Stimulated activated CD4-positive, alpha-beta T cell treated with anti-CD3 and anti-CD28 coated beads, Interleukin-1b, Interleukin-23, amount 100 ng/mL, for 1 hour (primary cell): ENCODE measurements at places on chromosomes 1 and 21.
A peak's percentile ranks its signal among the peaks of the same experiment; 100 is the strongest.

GRCh38 chr1:160623227-160623633, 23.6 kb downstream of the SLAMF1 start:
- DNase-seq: no peak

DNA sequence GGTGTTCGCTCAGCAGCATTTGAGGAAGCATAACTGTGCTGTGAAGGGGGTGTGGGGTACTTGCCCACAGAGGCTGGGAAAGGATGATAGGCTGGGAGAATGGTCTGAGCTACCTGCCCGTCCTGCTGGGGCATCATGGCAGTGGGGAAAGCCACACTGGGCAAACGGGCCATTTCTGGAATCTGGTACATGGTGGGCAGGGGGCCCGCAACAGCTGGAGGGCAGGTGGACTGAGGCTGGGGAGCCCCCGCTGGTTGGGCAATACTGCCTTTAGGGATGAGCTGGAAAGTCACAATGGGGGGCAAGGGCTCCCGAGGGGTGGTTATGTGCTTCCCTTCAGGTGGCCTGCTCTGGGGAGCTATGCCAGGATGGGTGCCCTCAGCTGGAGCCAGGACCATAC, 19.2 kb upstream of the ADAM30 start:
- DNase-seq: no peak

DNA sequence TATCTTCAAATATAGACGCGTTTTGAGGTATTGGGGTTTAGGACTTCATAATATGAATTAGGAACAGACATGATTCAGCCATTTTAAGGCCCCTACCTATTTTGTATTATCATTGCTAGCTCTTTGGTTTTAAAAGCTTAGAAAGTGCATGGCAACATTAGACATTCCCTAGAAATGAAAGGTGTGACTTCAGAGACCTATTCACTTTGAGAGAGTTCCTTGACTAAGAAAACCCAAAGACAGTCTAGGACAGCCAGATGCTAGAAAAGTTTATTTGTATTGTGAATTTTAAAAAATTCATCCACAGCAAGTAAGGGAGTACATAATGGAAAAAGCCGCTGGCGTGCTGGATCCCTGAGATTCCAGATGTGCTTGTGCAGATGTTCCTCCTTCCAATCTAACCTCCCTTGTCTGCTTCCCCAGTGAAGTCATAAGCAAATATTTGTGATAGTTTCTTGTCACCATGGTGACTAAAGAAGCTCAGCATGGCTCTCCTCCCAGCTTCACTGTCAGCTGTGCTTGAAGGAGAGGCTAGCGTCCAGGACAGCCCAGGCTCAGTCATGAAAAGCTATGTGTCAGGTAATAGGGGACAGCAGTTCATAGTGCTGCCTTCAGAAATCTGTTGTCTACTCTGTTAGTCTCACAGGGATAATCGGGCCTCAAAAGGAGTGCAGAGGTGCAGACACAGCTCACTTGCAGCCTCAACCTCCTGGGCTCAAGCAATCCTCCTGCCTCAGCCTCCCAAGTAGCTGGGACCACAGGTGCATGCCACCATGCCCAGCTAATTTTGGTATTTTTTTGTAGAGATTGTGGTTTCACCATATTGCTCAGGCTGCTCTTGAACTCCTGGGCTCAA, 34.8 kb downstream of the KPNA6 start:
- DNase-seq: no peak

GRCh38 chr1:5239911-5240310, 585.5 kb downstream of the AJAP1 start:
- DNase-seq: no peak

DNA sequence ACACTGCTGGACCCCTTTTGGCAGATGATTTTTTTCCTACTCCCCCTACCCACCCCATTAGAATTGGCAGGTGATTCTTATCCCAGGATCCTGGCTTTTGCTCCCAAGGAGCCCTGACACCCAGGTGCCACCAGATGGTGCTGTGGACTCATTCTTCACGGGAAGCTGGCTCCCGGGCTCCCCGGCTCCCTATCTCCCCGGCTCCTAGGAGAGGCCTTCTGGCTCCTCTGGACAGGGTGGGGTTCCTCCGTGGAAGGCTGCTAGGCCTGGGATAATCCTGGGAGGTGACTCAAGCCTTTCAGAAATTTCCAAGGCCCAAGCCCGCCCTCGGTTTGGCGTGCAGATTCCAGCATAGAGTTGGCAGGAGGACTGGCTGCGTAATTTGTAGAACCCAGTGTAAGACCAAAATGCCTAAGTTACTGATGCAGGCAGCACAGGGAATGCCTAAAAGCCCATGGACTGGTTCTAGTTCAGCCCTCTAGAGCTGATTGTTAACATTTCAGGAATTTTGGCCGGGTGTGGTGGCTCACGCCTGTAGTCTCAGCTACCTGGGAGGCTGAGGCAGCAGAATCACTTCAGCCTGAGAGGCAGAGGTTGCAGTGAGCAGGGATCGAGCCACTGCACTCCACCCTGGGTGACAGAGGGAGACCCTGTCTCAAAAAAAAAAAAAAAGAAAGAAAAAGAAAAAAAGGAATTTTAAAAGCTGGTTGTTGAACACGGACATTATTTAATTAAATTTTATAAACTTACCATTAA, 6.8 kb upstream of the BSDC1 start:
- DNase-seq: peak; percentile 32

DNA sequence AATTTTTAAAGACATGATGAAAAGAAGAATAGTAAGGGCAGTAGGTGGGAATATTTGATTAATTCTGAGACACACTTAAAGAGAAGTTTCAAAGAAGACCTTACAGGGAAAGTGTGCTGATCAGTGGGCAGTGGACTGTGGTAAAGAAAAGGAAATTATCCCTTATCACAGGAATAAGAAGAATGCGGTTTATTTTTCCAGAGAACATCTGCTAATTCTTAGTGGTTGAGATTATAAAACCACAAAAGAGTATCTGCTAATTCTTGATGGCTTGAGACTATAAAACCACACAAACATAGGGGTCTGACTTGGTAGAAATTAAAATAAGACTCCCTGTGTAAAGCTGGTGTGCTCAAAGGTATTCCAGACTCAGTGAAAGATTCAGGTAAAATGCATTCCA, 60.0 kb upstream of the KCTD3 start:
- no peak for DNase-seq

GRCh38 chr1:162207862-162208261, 138.4 kb downstream of the NOS1AP start:
- no peak for DNase-seq

- DNase-seq: no peak
These were observed 9.8 kb upstream of the KCNQ4 start for GRCh38 chr1:40773748-40774265.

DNA sequence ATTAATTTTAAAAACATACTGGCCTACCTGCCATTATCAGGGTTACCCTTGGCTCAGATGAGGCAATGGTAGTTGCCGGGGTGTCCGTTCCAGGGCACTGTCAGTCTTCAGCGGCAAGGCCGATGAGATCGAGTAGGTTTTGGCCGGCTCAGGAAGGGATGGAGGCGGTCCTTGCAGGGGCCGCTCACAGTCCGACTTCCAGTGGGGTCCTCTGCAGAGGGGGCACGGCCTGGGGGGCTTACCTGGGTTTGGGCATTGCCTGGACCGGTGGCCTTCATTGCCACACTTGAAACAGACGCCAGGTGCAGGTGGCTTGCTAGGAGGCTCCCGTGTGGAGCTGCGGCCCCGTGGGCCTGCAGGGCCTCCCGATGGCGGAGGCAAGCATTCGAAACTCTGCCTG, 2.5 kb downstream of the ERVH48-1 start:
- no peak for DNase-seq

DNA sequence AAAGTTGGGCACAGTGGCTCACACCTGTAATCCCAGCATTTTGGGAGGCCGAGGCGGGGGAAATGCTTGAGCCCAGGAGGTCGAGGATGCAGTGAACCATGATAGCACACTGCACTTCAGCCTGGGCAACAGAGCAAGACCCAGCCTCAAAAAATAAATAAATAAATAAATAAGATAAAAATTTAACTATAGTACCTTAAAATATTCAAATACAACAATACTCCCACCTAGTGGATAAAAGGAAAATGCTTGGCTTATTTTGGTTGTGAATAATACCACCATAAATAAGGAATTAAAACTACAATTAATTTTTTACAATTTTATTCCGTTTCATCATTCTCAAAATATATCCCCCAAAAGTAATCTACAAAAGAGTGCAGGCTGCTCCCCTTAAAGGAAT, 8.1 kb downstream of the PSMG1 start:
- DNase-seq: no peak

DNA sequence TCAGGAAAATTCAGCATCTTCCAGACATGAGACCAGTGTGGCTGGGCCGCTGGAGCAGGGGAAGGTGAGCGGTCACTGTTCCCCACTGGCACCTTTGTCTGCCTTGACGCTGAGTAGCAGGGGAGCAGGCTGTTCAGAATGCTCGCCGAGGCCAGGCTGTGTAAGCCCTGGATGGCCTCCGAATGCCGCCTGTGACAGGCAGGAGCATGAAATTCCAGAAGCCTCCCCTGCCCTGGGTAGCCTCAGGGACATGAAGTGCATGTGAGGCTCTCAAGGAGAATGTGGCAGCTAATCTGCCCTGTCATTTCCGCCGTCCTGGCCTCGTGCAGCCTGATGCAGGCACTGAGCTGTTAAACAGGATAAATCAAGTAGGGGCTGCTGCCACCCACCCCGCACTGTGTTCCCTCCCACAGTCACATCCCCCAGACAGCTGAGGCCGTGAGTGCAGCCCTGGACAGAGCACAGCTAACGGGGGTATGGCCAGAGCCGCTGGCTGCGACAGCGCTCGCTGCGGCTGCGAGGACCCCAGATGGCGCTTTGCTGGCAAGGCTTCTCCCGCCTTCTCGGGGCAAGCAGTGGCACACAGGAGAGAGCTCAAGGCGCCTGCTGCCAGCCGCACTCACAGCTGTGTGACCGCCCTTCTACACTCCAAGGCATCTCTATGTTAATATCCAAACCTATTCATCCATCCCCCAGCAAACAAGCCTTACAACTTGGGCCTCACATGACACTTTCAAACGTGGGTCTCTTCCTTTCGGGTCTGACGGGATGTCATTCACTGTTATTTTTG, 105.0 kb upstream of the COL6A1 start:
- no peak for DNase-seq

- no peak for DNase-seq
These were observed 22.3 kb downstream of the ZBTB8B start for GRCh38 chr1:32487182-32487581.

DNA sequence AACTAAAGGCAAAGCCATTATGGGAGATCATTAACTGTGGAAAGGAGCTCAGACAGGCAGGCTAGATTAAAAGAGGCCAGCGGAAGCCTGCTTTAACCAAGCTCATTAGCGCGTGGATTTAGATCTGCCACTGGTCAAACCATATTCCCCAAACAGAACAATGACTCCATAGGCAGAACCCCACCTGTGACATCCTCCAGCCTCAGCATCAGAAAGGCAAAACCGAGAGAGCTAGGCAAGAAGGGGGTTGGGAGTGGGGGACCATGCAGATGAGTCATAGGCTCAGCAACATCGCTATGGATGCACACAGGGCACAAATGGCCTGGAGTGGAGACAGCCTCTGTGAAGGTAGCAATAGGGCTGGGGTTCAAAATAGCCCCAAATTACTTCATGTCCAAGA, 20.6 kb downstream of the MKNK1 start:
- DNase-seq: no peak

DNA sequence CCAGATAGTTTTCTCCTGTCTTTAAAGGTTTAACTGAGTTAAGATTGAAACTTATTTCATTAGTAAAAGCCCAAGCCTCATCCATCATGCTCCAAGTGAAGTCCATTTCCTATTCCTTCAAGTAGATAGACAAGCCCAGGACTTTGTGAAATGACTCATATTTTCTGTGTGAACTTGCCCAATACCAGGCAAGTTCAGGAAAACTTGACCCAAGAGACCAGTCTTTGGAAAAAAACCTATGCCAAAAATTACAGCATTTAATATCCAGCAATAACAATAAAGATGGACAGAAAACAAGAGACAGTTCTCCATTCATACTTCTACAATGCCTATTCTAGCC, 405 bp upstream of the RAB29 start:
- no peak for DNase-seq

DNA sequence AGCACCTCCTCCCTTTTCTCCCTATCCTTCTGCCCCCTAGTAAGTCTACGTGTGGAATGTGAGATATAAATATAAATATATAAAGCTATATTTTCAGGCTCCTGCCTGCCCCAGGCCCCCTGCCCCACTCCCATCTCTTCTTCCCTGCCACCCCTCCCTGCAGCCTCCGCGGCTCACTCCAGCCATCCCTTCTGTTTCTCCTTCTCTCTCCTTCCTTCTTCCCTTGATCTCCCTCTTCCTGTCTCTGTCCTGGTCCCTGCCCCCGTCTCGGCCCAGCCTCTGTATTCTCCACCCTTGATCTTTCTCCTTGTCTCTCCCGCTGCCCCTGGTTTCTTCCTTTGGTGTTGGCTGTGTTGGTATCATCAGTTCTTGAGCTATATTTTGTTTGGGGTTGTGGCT, 23.2 kb downstream of the DMBX1 start:
- no peak for DNase-seq

GRCh38 chr1:84940481-84940880, 47.5 kb upstream of the LPAR3 start:
- DNase-seq: no peak

GRCh38 chr1:204894031-204894430, 23.4 kb downstream of the NFASC start:
- DNase-seq: no peak

GRCh38 chr1:236282425-236282716, 613 bp upstream of the ERO1B start:
- DNase-seq: no peak

DNA sequence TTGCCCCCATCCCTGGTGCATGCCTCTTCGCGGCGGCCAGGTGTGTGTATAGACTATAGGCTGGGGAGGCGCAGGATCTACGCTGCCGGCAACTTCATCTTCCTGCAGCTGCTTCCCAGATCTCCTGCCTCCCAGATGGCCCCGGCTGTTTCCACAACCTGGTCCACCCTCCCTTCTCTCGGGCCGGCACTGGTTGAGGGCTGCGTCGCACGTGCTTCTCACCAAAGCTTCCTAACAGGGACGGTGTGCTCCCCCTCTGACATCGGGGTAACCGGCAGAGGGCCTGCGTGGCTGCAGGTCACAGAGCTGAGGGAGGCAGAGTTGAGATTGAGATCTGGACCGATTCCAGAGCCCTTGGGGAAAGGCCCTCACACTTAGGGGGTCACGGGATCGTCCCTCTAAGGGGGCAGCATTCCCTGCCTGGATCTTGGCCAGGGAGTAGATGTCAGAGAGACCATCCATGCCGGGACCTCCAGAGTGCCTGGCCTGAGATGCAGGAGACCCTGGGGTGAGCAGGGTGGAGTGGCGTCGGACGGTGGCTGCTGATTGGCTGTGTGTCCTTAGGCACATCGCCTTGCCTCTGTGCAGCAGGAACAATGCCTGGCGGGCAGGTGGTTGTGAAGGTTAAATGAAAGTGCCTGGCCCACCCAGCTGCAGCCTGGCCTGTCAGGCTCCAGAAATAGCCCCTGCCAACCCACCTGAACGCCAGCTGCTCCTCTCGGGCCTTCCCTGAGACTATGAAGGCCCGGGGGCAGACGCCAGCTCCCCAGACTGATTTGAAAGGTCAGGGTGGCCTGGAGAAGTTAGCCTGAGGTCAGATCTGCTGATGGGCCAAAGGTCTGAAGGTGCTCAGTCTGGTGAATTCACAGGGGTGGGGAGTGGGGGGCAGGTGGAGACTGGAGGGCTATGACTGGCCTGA, 6.1 kb upstream of the MASP2 start:
- DNase-seq: no peak

- no peak for DNase-seq
These were observed 131.3 kb downstream of the CACHD1 start for GRCh38 chr1:64601207-64601606.
